H54 (cell line): ENCODE measurements at places on chromosomes 16 and 17.
A peak's percentile ranks its signal among the peaks of the same experiment; 100 is the strongest.

DNA sequence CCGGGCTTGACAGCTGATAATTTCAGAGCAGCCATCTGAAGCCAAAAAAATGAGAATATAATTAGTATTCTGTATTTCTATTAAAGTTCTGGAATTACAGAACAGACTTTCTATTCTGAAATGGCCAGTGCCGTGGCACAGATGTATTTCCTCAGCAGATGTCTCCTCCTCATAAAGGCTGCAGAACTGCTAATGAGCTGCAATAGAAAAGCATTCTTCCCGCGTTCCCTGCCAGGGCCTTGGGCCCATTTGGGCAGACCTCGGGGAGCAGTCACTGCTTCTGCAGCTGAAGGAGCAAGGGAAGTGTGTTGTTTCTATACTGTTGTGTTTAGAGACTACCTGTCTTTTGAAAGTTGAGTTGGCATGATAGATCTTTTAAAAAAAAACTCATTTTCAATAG is 152.6 kb upstream of the CACNG5 start:
- DNase-seq: no peak

DNA sequence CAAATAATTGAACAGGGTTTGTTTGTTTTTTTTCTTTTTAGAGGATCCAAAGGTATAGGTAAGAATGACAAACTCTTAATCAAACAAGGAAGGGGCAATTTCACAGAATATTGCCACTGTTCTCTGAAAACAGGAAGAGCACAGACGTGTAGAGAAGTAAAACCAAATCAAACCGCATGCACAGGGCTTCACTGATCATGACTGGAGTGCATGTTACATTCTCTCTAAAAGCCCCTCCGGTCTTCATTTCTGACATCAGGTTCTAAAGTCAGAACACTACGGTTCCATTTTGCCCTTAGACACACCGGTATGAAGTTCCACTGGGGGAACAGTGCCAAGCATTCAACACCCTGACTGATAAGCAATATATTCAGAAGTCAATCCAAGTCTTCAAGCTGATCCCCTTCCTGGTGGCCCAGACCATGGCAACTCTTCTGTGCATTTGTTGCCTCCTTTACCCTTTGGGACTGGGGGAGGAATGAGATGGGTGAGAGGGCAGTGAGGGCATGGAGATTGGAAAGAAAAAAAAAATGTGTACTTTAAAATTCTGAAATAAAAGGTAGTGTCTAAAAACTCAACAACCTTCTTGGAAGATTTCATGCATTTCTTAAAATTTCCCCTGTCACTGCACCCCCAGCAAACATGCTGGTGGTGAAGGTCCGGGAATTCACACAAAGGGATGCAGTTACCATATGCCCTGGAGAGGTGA is 1.4 kb downstream of the MMD start:
- no peak for DNase-seq

DNA sequence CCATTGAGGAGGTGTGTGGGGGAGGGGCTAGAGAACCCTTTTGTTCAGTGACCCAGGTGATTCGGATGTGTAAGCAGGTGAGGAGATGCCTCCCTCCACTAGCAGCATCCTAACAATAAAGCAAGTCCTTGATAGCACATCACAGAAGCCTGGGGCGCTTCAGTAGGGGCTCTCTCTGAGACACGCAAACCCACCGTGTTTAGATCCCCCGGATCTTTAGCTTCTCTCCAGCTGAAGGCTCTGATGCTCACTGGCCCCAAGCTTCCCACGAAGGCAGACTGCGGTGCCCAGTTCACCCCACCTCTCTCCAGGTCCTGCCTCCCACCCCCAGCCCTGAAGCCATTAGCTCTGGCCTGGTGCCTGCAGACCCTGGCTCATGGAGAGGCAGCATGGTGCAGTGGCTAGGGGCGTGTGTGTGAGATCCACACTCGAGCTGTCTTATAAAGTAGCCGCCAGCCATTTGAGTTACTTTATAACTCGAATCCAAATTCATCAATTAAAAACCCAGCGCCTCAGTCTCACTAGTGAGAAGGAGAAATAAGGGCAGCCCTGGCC is 204.7 kb upstream of the TNRC6C start:
- no peak for DNase-seq

DNA sequence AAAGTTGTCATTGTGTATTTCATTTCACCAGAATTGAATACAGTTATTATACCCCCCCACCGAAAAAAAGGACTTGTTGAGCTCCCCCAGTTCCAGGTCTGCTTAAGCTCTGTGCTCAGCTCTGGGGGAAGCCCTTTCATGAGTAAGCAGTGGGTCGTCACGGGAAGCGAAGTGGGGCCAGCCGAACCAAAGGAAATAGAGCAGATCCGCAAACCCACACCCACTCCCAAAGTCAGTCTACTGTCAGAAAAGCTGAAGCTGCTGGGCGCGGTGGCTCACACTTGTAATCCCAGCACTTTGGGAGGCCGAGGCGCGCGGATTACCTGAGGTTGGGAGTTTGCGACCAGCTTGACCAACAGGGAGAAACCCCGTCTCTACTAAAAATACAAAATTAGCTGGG is 50.1 kb downstream of the PECAM1 start:
- DNase-seq: no peak

GRCh38 chr17:41771389-41772206 is 14.9 kb downstream of the JUP start:
- DNase-seq: no peak

DNA sequence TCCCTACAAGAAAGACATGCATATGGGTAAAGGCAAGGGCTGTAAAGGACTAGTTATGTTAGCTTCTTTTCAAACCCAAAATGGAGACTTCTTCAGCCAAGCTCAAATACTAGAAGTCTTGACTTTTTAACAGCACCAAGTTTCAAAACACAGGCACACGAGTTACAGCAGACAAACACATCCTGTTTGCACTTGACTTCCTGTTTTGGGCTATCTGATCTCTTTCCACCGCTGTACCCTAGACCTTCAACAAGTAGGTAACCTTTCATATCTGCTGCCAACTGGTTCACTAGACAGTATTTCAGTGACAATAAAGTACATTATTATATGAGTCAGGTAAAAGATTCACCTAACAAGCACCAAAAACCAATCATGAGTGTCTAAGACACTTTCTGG is 12.3 kb downstream of the RFFL start:
- DNase-seq: no peak

DNA sequence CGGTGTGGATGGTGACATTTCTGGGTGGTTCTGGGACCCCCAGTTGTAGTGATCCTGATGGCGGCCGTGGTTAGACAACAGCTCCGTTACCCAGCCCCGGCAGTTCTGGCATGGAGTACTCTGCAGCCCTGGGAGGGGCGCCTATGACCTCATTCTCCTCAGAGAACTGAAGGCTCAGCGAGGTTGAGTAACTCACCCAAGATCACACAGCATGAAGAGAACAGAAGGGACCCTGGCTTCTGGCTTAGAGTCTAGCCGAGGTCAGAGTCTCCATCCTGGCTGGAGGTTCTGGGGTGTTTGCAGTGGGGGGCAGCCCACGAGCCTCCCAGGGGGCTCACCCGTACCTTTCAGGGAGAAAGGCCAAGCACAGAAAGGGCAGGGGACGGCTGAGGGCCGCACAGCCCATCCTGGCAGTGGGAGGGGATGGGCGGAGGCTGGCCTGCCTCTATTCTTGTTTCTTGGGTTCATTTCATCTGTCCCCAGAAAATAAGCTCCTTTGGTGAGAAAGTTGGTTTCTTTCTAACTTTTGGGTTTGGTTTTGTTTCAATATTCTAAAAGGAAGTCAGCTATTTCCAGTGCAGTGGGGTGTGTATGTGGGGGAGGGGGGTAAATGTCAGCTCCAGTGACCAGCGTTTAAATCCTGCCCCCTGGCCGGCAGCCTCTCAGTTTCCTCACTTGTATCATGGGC is 13.2 kb downstream of the ZFPM1 start:
- no peak for DNase-seq

- peak; percentile 94 for DNase-seq
Measured at GRCh38 chr17:46764709-46765401, 53.6 kb downstream of the WNT3 start.

DNA sequence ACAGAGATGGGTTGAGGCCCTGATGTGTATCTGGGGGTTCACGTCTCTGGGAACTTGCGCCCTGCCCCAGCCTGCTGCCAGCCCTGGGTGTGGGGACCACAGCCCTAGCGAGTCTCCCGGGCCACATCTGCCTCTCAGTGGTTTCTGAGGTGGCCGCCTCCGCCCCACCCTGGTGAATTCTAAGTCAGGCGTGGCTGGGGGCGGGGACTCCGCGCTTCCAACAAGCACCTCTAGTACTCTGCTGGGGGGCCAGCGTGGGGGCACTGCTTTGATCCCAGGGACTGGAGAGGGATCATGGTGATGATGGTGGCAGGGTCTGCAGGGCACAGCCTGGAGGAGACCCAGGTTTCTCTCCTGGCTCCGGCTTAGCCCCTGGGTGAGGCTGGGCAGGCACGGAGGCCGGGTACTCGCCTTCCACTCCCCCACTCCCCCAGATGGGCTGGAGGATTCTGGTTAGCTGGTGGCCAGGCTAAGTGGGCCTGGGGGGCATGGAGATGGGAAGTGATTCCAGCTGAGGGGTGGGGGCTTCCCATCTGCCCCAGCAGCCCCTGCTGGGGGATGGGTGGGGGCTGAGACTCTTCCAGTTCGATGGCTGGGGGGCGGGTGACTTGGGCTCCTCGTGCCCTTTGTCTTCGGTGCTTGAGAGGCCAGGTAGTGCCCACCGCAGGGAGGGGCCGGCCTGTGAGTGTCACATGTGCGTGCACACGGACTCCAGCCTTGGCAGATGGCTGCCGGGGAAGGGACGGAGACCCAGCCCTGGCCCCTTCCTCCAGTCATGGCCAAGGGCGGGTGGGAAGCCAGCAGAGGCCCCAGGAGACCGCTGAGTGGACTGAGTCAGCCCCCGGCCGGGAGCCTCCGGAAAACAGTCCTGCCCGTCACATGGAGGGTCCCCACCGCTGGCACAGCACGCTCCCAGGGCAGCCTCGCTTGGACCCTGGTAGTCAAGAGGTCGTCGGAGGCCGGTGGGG is 3.9 kb downstream of the GLIS2 start:
- no peak for DNase-seq

DNA sequence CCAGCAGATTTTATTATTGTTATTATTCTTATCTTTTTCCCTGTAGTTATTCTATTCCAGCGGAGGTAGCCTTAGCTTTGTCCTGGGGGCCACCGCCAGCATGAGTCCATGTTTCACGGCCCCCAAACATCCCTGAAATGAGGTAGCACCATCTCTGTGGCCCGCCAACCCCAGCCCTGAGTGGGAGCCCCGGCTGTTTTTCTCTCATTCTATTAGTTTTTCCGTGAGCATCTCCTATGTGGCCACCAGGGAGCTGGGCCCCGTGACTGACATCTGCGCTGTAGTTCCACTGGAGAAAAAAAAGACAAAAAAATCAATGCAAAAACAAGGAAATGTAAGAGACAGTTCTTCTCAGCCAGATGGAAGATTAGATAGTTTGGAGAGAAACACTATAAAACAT is 43.5 kb upstream of the IL34 start:
- no peak for DNase-seq

DNA sequence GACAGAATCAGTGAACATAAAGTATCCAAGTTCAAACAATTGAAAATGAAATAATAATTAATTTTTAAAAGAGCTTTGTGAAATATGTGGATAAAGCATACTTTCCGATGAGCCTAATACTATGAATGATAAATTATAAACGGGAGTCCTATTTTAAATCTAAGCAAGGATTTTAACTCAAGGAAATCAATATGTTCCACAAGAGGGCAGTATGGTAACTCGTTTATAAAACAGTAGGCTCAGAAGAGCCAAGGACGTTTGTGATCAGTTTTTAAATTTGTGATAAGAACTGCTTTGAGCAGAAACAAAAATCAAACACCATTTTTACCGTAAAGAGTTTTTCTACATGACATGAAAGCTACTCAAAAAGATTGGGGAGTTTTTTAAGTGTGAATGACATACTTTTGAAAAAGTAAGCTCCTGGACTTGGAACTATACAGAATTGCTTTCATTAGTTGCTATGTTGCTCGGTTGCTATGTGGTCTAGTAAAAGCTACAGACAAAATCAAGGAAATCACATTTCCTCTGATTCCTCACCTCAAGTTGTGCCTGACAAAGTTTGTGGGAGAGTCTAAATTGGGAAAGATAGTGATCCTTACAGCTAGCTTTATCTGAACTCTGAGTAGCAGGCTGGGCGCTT is 11.8 kb upstream of the TEKT1 start:
- no peak for DNase-seq

DNA sequence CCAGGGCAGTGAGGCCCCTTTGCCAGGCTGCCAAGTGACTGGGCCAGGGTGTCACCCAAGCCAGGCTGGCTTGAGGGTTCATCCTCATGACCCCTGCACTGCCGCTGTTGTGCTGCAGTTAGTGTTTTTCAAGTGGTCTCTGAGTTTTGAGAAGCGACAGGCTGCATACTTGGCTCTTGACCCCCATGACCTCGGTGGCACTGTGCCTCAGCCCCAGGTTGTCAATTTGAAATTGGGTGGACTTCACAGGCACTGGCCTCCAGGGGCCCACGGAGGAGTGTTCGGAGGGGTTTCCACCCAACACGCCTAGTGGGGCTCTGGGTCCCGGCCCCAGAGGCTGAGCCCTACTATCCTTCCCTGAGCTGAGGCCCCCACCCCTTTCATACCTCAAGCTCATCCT is 42.7 kb downstream of the DHRS7B start:
- DNase-seq: no peak

DNA sequence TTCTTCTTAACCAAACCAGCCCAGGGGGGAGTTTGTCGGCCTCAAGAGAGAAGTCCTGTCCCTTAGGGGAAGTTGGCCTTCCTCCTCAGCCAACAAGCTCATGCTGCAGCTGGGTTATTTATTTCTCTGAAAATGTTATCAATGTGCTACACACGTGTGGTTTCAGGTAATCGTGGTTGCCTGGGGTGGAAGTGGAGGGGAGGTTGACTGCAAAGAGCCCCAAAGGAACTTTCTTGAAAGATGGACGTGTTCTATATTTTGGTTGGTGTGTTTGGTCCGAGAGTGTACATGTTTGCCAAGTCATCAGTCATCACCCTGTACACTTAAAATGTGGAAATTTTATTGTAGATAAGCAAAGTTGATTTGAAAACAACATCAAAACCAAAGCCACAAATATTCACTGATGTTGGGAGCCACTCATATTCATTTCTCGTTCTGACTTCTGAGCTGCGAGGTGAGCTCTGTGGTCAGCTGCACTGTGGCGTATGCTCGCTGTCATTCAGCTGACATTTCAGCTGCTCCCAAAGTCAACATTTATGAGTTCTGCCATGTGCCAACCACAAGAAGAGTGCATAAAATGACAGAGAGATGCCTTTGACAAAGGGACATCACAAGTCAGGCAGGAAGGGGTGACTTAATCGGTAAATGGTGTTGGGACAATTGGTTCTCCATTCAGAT is 26.5 kb upstream of the ADGRG1 start:
- no peak for DNase-seq

- DNase-seq: no peak
Measured at GRCh38 chr16:68072038-68072695, 13.0 kb upstream of the NFATC3 start.

DNA sequence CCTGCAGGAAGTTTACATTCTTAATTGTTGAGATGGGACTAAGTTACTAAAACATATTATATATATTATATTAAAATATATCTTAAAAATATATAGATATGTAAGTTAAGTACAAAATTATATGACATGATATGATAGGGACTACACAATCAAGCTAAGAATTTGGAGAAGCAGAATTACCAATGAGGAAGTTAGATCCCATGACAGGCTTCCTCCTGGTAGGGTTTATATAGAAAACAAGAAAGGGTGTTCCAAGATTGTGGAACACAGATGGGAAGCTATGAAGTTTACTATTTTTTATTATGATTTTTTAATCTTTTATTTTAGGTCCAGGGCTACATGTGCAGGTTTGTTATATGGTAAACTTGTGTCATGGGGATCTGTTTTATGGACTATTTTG is 260.8 kb upstream of the ZFHX3 start:
- no peak for DNase-seq
